ENCODE measurements at places on chromosomes 3 and 15. TPM values are rescaled to one million over a fixed set of nuclear protein-coding genes. Genes with fewer than 3 reads are reported as not detected.

DNA sequence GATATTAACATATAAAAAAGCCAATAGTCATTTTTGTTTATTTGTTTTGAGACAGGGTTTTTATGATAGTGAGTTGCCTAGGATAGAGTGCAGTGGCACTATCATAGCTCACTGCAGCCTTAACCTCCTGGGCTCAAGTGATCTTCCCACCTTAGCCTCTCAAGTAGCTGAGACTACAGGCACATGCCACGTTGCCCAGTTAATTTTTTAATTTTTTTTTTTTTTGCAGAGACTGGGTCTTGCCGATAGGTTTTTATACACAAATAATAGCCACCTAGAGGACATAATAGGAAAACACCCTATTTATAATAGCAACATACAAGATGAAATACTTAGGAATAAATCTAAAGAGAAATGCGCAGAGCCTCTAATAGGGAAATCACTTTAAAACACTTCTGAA is 13.3 kb downstream of the EIF3J start:
- no peak for DNase-seq

- DNase-seq = peak; percentile 66
These were observed 121.5 kb upstream of the TSC22D2 start for GRCh38 chr3:150286390-150287147.

- DNase-seq = no peak
These were observed 65.2 kb downstream of the NR2F2 start for GRCh38 chr15:96395687-96396086.

DNA sequence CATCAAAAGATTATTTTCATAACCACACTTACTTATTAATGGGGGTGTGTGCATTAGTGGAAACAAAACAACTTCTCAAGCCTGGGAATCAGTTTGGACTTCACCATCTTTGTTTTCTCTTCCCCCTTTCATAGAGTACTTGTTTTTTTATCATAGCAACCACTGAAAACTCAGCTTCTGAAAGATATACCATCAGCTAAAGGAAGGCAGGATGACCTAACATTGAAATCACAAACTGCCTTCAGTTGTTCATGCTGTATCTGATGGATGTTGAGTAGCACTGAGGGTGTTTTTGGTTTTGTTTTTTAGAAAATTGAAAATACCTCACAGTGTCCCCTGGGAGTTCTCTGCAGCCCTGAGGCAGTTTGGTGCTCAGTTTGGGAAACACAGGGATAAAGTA is 46.5 kb downstream of the NEK10 start:
- no peak for DNase-seq

Gene GRAMD2A
- total RNA-seq = 8.0 TPM

Gene PTX3
- total RNA-seq = 0.37 TPM

Gene CFAP20DC
- 2.9 TPM for total RNA-seq

Gene GP9
- total RNA-seq = not detected

Gene MESP2
- 0.20 TPM for total RNA-seq

Measured in HCT116 (cell line).